ENCODE measurements at places on chromosomes 2 and 18.

GRCh38 chr18:27377251-27377650, 192.1 kb upstream of the CHST9 start:
- no peak for DNase-seq

DNA sequence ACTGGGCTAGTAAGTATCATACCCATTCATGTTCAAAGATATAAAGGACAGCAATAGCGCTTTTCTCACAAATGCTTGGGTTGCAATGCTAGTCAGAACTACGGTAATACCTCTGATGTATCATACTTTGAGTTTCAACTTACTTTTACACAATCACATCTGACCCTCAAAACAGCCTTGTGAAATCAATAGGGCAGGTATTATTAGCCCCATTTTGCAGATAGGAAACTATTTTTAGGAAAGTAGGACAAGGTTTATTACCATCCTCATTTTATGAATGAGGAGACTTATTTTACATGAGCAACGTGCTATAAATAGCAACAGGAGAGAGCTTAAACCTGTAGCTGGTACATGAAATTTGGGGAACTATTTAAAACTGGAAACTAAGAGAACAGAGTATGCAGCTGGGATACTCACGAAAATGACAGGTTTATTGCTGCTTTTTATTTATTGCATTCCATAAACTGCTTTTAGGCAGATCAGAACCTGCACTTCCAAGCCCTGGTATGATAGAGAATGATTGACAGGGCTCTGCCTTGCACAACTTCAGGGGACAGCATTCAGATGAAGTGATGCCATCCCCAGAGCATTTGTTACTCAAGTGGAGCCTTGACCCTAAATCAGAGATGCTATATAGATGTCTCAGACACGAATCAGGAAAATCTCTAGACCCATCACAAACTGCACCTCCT, 42.4 kb upstream of the PPM1B start:
- no peak for DNase-seq

GRCh38 chr2:12504443-12504842, 212.3 kb upstream of the TRIB2 start:
- DNase-seq, result no peak

GRCh38 chr2:43040084-43040854, 186.1 kb downstream of the ZFP36L2 start:
- DNase-seq, result no peak

DNA sequence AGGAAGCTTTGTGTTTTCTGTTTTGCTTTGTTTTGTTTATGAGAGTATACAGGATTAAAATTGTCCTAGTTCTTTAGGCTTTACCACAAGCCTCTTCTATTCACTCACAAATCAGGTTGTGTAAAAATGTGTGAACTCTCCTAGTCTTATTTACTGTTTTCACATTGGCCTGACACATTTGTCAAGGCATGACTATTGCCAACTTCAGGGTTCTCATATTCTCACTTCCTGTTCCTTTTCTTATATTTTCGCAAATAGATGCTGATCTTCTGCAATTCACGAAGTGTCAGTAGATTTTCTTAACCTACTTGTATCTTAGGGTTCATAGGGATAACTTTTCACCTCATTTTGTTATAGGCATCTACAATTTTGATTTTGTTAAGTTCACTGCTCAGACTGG, 67.1 kb downstream of the CCDC102B start:
- DNase-seq, result no peak

DNA sequence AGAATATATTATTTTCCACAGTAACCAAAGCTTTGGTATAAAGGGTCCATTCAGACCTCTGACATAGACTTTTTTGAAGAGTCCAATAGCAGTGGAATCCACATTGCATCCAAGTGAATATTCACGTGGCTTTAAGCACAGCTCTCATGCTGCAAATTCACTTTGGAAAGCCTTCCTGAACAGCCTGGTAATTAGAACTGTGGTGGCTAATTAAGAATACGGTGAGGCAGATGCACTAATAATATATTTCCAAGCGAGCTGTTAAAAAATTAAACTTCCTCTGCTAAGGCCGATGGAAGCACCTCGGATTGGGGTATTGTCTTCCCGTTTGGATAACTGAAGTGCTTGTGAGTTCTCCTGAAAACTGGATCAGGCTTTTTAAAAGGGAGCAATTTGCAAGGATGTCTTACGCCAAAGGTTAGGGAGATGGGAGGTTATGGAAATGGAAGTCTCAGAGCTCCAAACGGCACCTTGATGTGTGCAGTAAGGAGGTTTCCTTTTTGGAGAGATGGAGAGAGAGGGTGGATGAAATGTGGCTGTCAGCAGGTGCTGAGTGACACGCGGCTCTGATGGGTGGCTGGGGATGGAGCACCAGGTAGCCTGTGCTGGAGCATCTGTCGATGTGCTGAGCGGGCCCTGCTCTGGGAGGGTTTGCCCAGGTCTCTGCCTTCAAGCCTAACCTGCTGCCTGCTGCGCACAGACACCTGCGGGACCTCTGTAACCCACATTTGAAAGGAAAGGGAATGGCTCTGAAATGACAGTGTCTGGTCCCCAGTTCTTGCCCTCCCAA, 37.5 kb downstream of the CABLES1 start:
- DNase-seq, result no peak

GRCh38 chr2:217689053-217689452, 313.7 kb downstream of the TNS1 start:
- no peak for DNase-seq

DNA sequence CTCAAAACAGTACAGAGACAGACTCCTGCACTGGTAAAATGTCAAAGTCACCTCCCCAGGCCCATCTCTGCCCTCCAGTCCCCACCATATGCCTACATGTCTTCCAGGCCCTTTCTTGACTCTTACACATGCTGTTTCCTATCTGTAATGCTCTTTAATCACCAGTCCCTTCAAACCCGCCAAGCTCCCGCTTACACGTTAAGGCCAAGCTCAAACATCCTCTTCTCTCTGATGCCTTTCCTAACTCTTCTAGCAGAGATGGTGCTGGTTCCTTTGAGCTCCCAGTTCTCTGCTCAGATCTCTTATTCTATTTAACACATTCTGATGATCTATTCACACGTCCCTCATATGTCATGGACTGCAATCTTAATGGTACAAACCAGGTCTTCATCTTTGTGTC, 5.0 kb downstream of the EVA1A start:
- no peak for DNase-seq
